Right cardiac atrium (tissue), 5 donors: ENCODE measurements at places on chromosomes 11 and 22.

- DNase-seq = no peak
These were observed 20.7 kb downstream of the RPUSD4 start for GRCh38 chr11:126190792-126191191.

DNA sequence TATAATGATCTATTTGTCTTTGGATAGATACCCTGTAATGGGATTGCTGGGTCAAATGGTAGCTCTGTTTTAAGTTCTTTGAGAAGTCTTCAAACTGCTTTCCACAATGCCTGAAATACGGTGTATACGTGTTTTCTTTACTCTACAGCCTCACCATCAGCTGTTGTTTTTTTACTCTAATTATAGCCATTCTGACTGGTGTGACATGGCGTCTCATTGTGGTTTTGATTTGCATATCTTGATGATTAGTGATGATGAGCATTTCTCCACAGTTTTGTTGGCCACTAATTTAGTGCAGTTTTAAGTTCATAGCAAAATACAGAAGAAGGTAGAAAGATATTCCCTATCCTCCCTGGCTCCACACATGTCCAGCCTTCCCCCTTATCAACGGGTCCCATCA, 26.3 kb upstream of the VPREB1 start:
- no peak for DNase-seq

- no peak for DNase-seq
These were observed 54.9 kb downstream of the PHF21A start for GRCh38 chr11:46066335-46066734.

GRCh38 chr11:15499674-15500073, 385.0 kb downstream of the INSC start:
- no peak for DNase-seq

GRCh38 chr11:128498721-128499245, 88.6 kb downstream of the ETS1 start:
- no peak for DNase-seq
